ENCODE measurements at places on chromosomes 16 and 17.
A peak's percentile ranks its signal among the peaks of the same experiment; 100 is the strongest.

- DNase-seq = no peak
Observed at GRCh38 chr17:78715000-78715771, 66.9 kb downstream of the CYTH1 start.

- DNase-seq = no peak
Observed at GRCh38 chr16:88007321-88007731, 56.1 kb downstream of the BANP start.

DNA sequence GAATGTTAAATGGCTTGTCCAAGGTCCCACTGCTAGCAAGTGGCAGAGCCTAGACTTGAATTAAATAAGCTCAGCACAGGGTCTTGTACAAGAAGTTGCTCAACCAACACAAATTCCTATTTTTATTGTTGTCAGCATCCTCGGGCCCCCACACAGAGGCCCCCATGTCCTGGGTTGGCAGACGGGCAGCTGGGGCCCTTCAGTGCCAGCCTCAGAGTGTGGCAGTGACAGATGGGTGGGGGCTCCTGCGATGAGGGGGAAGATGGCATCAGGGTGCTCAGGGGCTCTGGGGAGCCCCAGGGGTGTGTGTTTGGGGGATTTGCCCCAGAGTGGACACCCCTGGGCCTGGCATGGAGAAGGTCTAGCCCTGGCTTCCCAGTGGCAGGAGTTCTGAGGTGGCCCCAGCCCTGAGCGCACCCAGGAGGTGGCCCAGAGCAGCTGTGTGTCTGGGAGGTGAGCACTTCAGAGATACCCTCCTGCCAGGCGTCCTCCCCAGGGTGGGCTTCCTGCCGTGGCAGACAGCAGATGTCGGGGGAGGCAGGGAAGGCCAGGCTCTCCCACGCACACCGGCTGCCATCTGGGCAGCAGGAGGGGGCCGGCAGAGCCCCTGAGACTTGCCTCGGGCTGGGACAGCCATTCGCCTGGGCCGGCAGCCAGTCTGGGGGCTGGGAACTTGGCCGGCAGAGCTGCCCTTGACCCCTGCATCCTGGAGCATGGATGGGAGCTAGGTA is 150.8 kb downstream of the C16orf78 start:
- DNase-seq = no peak

GRCh38 chr16:75027520-75028300 is 28.9 kb downstream of the ZNRF1 start:
- no peak for DNase-seq

DNA sequence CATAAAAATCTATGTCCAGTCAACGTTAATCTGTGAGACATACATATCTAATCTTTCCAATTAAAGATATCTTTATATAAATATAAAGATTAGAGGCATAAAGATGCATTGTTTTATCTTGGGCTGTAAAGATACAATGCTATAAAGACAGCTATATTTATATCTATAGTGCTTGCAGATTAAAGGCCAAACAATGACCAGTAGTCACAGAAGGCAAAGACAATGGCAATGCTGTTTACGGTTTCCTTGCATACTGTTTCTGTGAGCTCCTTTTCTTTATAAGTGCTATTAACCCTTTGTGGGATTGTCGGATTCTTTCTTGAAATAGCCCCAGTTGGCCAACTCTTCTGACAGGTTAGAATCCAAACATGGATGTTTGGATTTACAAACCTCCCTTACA is 85.5 kb upstream of the SALL1 start:
- no peak for DNase-seq

DNA sequence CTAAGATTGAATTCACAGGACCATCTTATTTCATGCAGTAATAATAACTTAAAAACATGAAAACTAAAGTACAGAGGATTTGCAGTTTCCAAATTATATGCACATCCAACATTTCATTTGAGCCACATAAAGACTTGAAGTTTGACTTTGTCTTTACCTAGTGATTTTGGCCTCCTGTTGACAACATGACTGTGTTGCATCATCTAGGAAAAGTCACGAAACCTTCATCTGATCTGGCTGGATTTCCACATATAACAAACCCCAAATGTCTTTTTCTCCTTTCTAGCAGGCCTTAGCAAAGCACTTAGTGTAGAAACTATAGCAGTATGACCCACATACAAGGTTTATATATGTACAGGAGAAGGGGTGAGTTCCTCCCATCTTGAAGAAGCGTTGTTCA is 406.5 kb upstream of the CDH5 start:
- no peak for DNase-seq

DNA sequence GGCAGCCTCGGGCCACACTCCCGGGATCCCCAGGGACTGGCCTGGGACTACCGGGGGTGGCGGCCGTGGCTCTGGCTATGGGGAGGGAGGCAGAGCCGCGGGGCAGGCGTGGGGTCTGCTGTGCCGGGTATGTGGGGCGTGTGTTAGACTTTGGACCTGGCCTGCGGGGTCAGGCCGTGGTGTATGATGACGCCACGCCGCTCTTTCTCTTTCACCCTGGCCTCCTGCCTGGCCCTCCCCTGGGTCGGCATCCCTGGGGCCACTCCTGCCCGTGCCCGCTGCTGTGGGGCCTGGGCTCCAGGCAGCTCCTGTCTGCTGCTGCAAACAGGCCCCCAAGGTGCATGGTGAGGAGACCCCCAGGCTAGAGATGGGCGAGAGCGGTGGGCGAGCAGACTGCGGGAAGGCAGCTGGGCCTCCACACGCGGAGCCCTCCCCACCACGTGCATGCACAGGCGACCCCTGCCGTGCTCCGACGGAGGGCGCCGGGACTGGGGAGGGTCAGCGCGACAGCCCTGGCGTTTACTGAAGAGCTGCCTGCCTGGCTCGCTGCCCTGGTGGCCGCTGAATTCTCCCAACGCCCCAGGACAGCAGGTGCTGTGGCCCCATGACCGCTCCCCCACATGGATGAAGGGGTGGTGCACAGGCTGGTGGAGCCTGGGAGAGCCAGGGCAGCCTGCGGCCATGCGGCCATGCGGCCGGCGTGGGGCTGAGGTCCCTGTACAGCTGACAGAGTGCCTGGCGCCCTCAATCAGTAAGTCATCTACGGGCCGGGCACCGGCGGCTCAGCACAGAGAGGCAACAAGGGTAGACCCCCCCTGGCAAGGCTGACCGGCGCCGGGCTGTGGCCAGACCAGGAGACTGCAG is 16.0 kb downstream of the CAPN15 start:
- DNase-seq = no peak

GRCh38 chr17:78176548-78177025 is 8.2 kb downstream of the SYNGR2 start:
- peak; percentile 74 for DNase-seq

GRCh38 chr17:50475362-50475761 is 3.3 kb upstream of the RSAD1 start:
- DNase-seq = no peak

DNA sequence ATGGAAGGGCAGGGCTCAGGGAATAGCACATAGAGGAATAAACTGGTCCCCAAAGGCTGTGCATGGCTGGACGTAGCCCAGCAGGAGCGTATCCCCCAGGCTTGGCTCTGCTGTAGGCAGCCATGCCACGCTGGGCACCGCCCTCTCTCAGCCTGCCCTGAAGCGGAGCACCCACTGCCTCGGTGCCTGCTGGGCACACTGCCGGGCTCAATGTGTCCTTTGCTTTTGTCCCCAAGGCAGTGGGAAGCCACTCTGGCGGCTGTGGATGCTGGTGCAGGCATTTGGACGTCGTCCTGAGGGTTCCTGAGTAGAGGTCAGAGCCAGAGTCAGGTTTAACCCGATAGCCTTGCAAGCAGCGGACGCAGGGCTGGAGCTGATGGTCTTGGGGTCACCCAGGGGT is 141.0 kb downstream of the ENGASE start:
- no peak for DNase-seq

DNA sequence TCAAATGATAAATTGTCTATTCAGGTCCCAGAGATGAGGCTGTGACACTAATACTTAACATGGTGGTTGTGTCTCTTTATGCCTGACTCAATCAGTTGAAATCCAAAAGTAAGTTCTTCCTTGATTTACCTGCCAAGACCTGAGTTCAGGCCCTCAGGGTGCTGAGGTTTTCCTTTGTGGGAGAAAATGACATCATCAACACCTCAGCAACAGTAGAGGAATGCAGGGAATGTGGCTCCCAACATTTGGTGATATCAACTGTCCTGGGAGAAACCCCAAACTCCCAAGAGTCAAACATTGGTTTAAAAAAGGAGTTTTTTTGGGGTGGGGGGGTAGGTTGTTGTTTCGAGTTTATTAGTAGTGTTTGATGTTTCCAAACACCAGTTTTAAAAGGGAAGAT is 14.7 kb downstream of the RNF43 start:
- DNase-seq = no peak

- no peak for DNase-seq
Observed at GRCh38 chr16:22014271-22014873, 6.5 kb downstream of the MOSMO start.

DNA sequence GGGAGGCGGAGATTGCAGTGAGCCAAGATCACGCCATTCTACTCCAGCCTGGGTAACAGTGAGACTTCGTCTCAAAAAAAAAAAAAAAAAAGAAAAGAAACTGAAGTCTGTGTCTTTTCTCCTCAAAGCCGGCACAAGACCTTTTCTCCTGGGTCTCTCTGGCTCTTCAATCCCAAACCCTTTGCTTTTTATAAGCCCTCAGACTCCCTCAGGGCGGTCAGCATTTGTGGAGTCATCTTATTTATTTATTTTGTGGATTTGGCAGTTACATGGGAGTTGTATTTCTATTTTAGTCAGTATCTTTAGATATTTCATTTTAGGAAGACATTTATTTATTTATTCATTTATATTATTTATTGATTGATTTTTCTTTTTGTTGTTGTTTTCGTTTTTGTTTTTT is 57.7 kb upstream of the MAP3K14 start:
- DNase-seq = no peak

DNA sequence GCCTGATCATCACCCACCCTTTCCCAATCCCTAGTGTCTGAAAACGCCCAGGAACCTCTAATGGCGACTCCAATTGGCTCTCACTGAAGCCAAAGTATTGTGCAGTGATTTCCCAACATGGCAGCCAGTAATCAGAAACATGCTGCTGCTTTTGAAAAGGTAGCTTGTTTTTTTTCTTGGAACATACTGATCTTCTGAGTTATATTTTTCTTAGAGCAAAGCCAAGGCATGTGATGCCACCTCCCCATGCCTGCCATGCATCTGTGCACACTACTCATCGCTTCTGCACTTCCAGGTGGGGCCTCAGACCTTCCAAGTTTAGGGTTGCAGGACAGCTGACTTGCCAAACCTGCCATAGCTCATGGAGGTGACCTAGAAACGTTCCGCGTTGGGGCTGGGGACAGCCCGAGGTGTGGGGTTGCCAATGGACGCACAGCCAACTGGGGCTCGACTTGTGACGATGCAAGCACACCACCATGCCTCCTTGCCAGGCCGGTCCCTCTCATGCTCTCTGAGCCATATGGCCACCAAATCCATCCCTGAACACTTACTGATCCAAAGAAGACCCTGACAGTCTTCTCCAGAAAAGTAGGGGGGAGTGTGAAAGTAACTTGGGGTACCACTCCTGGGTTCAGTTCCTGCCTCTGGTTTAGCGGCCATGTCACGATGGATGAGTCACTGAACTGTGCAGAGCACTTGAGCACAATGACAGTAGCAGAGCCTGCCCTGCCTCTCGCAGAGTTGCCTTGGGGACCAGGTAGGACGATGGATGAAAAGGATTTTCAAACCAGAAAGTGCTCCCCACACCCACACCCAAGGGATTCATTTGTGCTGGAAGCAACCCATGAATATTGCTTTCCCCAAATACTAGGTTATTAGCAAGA is 155.7 kb downstream of the CCDC182 start:
- no peak for DNase-seq

DNA sequence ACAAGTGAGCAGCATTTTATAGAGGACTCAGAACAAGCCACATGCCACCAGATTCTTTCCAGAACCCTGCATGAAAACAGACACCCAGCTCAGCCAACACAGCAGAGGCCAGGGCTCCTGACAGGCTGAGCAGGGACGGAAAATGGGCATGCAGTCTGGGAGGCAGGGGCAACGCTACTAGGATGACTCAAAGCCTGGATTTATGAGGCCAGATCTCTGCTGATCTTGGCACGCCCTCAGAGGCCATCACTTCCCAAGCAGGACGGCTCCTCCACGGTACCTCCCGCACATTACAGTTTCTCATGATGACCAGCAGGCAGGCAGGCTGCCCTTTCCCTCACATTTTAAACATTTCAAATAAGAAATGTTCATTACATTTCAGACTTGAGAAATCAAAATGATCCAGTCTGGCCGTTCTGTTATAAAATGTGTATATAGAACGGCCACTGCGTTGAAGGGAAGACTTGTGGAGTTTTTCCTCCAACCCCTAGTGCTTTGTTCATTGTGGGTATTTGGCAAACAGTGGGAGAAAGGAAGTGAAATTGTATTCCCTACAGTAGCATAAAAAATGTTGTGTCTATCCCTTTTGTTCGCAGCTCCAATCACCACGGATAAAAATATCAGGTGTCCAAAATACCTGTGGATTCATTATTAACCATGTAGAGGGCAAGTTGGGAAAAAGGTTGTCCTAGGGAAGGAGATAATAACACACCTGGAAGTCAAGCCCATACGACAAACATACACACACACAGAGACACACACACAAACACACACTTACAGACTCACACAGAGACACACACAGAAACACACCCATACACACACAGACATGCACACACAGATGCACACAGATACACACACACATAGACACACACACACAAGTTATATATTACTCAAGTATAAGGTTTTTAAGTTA is 64.8 kb upstream of the ADAMTS18 start:
- no peak for DNase-seq

- DNase-seq = no peak
Observed at GRCh38 chr17:21243516-21244303, 9.5 kb downstream of the NATD1 start.

DNA sequence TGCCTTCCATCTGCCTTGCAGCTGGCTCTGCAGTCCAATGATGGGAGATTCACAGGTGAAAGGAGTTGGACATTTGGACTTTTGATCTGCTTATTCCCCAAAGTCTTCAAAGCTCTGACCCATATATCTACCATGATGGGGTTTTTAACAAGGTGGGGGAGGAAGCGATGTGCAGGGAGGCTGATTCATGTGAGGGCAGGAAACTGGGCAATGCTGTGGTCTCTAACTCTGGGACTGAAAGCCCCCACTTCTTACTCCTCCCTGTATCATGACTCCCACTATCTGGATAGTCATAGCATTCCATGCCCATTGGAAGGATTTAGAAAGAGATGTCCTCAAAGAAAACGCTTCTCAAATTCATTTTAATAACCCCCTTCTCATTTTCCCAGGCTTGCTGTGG is 16.3 kb downstream of the HOXB1 start:
- DNase-seq = no peak

- no peak for DNase-seq
Observed at GRCh38 chr17:55495239-55495638, 16.0 kb downstream of the SMIM36 start.

GRCh38 chr17:53483704-53484103 is 339.0 kb upstream of the KIF2B start:
- DNase-seq = no peak

GRCh38 chr17:2266865-2267228 is 36.7 kb downstream of the SMG6 start:
- no peak for DNase-seq

DNA sequence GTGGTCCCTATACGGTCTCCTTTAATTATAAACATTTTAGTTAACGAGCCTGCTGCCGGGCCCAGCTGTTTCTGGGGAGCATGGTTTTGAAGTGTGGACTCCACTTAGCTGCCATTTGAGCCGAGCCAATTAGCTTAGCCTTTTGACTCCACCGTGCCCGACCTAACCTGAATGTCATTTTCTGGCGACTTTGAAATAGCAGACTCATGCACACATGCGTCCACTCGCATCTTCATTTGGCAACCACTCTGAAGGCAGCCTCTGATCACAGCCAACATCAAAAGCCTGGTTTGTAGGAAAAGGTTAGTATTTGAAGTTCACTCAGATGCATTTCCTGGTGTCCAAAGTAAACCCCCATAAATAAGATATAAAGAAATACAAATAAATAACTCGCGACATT is 16.8 kb downstream of the AXIN2 start:
- no peak for DNase-seq

GRCh38 chr16:4623593-4623992 is 1.0 kb upstream of the MGRN1 start:
- no peak for DNase-seq
